T-helper 9 cell (primary cell): ENCODE measurements at places on chromosomes 3 and 15.
A peak's percentile ranks its signal among the peaks of the same experiment; 100 is the strongest.

DNA sequence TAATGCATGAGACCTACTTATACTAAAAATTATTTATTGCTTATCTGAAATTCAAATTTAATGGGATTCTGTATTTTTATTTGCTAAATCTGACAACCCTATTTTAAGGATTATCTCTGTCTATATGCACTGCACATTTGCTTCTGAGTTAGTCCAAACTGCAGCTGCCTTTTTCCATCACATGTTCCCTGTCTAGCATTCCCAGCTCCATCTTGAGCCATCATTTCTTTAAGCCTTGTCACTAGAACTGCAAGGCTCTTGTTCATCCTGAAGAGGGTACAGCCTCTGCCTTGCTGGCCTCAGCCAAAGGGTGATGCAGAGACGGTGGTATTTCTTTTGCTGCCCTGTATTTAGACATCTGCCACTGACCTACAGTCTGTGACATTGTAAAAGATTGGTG is 125.8 kb upstream of the STT3B start:
- DNase-seq: no peak

DNA sequence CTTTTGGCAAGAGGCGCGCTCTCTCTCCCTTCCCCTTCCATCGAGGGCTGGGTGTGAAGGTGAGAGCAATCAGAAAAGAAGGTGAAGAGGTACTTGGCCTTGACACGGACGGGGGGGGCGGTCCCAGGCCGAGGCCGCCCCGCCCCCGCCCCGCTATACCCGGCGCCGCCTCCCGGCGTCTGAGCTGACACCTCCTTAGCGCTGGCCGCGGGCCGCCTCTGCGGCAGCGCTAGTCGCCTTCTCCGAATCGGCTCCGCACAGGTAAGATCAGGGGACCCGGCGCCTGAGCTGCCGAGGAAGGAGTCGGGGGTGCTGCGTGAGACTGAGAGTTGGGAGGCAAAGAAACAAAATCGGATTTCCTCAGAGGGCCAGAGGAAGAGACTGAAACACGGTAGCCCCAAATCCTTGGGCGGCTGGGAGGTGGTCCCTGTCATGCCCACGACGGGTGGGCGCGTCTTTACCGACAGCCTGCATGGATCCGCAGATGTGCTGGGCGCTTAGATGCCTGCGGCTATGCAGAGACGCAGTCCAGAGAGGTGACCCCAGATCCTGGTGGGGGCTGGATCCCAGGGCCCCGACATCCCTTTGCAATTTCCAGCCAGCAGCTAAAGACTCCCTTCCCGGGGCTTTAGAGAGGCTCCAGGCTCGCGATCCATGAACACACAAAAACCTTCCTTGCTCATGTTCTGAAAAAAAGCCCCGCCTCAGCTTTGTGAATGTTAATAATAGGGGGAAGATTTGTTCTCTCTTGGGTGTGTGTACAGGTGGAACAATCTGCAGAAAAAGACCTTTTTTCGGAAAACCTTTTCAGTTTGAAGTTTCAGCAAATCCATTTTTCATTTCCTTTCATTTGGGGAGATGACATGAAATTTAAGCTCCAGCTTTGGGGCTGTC is at the start of gene ENTPD3:
TSS of gene ENTPD3 (plus strand) at position 184 of the 894 bp plus-strand sequence. CDS start 874 bp downstream, outside the sequence.
- DNase-seq: peak; percentile 10

DNA sequence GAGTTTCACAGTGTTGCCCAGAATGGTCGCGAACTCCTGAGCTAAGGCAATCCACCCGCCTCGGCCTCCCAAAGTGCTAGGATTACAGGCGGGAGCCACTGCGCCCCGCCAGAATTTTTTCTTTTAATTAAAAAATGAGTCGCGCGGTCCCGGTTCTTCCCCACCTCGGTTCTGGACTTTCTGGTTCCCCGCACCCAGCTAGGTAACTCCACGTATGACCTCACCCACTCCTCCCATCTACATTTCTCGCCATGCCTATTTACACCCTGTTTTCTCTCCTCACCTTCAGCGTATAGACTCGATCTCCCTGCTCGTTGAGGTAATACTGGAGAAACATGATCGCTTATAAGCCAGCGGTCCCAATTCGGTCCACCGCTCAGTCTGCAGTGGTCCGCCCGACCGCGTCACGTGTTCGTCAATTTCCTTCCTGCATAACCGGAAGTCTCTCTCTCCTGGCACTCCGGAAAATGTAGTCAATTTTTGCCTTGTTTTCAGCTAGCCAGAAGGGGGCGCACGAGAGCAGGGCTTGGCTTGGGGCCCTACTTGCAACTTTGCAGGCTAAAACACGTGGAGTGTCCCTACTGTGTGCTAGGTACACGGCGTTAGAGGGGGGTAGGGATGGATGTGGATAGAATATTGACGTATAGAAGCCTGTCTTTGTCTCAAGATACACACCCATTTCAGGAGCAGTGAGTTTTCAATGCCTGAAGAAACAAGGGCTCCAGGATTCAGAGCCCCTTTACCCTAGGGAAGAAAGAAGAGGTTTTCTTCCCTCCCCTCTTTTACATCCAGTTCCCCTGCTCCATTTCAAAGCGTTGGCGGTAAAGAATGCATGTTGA is at the start of the genes NOP10 and NUTM1:
TSS of gene NOP10 (minus strand) at position 400 of the 839 bp plus-strand sequence. CDS start at position 337, 63 bp downstream.
TSS of gene NUTM1 (plus strand) at position 579 of the 839 bp plus-strand sequence. CDS start 382 bp downstream, outside the sequence.
- peak; percentile 97 for DNase-seq

DNA sequence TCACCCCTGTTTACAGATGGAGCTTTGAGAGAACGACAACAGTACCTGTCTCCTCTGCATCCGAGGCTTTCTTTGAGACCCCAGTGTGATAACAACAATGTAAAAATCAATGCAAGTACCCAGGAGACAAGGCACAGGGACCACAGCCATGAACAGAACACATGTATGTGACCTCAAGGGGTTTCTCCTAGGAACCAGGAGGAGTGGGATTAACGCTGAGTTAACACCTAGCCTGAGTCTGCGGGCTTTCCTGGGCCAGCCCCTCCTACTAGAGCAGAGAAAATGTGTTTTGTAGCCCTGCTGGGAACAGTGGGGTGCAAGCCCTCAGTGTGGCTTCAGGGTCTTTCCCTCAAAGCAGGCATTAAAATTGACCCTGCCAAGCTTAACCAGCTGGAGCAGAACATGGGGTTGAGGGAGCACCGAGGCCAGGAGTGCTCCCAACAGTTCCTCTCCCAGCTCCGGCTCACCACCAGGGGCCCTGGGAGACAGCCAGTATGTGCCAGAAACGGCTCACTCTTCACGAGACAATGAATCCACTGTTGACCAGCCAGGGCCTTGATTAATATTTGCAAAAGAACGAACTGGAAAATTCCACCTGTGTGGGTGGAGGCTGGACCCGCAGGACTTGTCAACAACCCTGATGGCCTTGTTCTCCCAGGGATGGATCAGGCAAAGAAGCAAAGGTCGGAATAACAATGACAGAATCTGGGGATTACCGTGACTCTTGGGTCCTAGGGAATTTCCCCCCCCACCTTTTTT is 3.6 kb downstream of the CHDH start:
- no peak for DNase-seq

DNA sequence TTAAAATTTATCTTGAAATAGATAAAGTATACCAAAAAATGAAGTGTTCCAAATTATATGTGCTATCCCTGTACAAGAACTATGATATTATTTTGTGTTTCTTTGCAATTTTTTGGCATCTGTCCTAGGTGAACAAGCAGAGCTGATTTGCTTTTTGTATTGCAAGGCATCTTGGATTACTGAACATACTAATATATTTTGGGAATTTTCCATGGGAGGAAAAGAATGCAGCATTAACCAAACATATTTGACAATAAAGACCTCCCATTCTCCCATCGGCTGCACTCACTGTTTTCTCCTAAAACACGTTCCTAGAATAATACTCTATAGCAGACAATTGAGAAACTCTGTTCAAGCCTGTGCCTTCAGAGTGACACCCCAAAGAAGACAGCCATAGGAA is 265.1 kb upstream of the ALCAM start:
- DNase-seq: no peak

DNA sequence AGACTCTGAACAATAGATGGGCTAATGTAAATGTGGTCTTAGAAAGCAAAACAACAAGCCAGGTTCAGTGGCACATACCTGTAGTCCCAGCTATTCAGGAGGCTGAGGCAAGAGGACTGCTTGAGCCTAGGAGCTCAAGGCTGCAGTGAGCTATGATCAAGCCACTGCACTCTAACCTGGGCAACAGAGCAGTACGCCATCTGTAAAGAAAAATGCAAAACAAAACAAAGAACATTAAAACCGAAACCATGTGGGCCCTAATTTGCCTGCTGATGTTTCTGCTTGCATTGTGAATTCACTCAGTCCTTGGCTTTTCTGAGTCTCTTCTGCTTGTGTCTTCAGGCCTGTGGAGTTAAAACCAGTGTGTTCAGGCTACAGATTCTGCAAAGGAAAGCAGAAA is 56.7 kb downstream of the CCNL1 start:
- no peak for DNase-seq

DNA sequence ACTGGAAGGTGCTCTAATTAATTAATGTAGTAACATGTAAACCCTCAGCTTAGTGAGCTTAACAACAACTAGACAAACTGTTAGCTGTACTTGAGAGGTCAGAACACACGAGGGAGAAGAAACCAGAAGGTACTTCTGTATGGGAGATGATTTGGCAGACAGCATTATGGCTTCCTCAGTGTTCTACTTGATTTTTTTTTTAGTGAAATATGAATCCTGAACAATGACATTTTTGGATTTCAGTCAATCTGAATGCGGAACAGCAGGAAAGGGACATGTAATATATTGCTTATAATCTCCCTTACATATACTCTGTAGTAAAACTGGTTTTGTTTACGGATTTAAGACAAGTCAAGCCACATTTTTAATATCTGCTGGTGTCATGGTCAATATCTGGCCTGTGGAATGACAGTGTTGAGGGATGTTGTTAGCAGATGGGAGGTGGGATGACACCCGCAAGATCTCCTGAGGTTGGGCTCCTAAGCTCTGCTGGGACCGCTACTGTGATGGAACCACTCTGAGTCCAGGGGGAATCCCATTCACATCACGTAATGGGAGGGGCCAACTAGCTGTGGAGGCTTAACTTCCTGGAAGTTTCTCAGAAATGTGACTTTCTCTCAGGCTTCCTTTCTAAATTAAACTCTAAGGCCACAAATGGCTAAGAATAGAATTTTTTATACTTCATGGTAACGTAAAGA is 18.7 kb downstream of the TNFAIP8L3 start:
- DNase-seq: no peak

- no peak for DNase-seq
Measured at GRCh38 chr15:47846876-47847275, 129.6 kb downstream of the SEMA6D start.

- no peak for DNase-seq
Measured at GRCh38 chr3:65048151-65048550, 360.4 kb upstream of the ADAMTS9 start.

DNA sequence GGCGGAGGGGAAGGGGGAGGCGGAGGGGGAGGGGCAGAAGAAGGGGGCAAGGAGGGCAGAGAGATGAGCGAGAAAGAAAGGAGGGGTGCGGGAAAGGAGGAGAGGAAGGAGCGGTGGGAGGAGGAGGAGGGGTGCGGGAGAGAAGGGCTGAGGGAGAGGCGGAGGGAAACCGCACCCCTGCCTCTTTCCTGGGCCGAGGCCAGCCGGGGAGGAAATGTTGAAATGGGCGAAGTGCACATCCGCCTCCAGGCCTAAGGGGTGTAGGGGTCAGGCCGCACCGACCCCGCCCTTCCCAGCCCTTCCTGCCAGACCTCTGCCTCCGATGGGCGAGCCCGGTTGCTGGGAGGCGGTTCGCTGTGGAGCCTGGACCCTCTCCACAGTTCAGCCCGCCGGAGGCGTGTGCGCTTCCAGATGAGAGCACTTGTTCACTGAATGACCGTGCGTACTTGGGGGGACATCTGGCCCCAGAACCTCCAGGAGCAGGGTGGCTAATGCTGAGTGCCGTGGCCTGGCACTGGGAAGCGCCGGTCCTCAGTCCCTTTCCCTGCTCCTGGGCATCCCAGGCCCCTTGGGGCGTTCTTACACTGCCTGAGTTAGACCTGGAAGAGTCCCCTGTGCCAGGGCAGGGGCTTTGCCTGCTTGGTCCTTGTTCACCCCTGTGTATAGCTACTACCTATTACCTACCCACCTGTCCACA is 110.3 kb upstream of the KLF13 start:
- peak; percentile 37 for DNase-seq

DNA sequence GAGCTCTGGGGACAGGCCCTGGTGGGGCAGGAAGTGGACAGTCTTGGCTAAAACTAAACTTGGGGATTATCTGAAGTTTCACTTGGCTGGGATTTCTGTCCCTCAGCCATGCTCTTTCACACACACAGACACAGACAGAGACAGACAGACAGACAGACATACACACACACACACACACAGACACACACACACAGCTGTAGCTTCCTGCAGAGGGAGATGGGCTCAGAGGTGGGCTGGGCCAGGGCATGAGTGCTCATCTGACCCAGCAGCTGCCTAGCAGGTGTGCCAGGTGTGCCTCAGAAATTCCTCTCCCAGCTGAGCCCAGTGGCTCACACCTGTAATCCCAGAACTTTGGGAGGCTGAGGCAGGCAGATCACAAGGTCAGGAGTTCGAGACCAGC is 3.3 kb downstream of the RHOV start:
- no peak for DNase-seq
